Astrocyte (in vitro differentiated cells and primary cell): ENCODE measurements at places on chromosomes 7 and 10.

GRCh38 chr7:13236026-13236425 is 548.6 kb downstream of the ARL4A start:
- no peak for DNase-seq
- peaks cover 4% of the 10 kb centered on the region for H3K4me1 ChIP-seq
- H3K36me3 ChIP-seq: no peaks in the 10 kb centered on the region

GRCh38 chr7:3076700-3077099 is 33.0 kb upstream of the CARD11 start:
- no peaks in the 10 kb centered on the region for H3K4me1 ChIP-seq
- H3K36me3 ChIP-seq: no peaks in the 10 kb centered on the region
- no peak overlapping the region for H3K27ac ChIP-seq
- no peak for DNase-seq
- no peak overlapping the region for H3K4me3 ChIP-seq
- H3K27me3 ChIP-seq: no peaks in the 10 kb centered on the region

DNA sequence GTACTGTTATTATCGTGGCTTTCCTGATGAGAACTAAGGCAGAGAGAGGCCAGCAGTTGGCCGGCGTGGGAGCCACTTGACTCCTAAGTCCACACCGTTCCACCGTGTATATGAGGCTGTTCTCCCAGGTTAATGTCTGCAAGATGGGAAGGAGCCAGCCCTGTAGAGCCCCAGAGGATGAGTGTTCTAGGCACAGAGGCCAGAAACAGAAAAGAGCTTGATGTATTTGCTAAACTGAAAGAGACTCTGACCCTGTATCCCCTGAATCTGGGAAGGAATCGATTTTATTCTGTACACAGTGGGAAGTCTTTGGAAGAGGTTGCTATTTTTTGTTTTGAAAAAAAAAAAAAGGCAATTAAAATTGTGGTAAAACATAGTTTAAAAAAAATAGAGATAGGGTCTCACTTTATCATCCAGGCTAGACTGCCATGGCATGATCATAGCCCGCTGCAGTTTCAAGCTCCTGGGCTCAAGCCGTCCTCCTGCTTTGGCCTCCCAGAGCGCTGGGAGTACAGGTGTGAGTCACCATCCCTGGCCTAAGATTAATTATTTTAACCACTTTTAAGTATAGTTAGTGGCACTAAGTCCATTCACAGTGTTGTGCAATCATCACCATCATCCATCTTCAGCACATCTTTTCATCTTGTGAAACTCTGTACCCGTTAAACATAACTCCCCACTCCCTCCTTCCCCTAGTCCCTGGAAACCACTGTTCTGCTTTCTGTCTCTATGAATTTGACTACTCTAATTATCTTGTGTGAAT is 348.8 kb downstream of the SDK1 start:
- H3K4me1 ChIP-seq: no peaks in the 10 kb centered on the region
- H3K4me3 ChIP-seq: no peak overlapping the region
- H3K27me3 ChIP-seq: no peaks in the 10 kb centered on the region
- no peak overlapping the region for H3K27ac ChIP-seq
- DNase-seq: peak; percentile 72

GRCh38 chr7:158689488-158689887 is 15.1 kb downstream of the NCAPG2 start:
- H3K4me3 ChIP-seq: no peak overlapping the region
- H3K36me3 ChIP-seq: peaks cover 18% of the 10 kb centered on the region
- H3K4me1 ChIP-seq: peaks cover 6% of the 10 kb centered on the region
- DNase-seq: no peak

DNA sequence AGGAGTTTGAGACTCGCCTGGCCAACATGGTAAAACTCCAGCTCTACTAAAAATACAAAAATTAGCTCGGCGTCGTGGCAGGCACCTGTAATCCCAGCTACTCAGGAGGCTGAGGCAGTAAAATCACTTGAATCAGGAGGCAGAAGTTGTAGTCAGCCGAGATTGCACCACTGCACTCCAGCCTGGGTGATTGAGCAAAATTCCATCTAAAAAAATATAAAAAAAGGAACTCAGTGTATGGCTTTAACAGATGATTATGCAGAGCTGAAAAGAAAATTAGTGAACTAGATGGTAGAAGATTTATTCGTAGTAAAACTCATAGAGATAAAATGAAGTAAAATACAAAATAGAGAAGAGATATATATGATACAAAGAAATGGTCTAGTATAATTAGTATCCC is 12.6 kb upstream of the CNOT4 start:
- H3K4me1 ChIP-seq: no peaks in the 10 kb centered on the region
- no peaks in the 10 kb centered on the region for H3K36me3 ChIP-seq
- no peaks in the 10 kb centered on the region for H3K27me3 ChIP-seq
- no peak overlapping the region for H3K4me3 ChIP-seq
- DNase-seq: no peak
- no peak overlapping the region for H3K27ac ChIP-seq

DNA sequence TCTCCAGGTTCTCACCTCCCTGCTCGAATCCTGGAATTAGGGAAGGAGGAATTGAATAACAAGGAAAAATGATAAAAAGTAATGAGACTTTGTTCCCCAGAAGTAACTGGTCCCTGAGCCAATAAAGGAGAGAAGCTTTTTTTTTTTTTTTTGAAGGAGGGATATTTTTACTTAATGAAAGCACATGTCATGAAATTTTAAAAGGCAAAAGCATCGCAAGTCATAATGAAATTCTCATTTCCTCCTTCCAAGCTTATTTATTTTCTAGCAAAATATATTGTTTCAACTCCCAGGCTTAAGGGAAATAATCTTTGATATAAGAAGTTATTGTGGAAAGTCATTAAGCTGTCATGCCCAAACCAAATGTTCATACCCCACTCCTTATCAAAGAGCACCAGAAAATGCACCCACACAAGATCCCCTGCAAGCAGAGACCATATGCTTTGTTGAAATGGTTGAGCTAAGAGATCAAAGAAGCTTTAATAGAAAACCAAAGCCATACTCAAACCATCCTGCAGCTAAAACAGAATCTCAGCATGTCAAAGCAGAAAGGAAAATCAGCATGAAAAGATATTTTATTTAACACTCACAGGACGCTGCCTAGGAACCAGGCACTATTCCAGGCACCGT is 16.7 kb upstream of the ABCC2 start:
- peaks cover 4% of the 10 kb centered on the region for H3K4me1 ChIP-seq
- no peak overlapping the region for H3K27ac ChIP-seq
- no peaks in the 10 kb centered on the region for H3K27me3 ChIP-seq
- DNase-seq: no peak
- no peaks in the 10 kb centered on the region for H3K36me3 ChIP-seq

- no peaks in the 10 kb centered on the region for H3K36me3 ChIP-seq
- peak; percentile 56 for DNase-seq
- H3K27ac ChIP-seq: no peak overlapping the region
- H3K4me1 ChIP-seq: peaks cover 11% of the 10 kb centered on the region
- H3K4me3 ChIP-seq: no peak overlapping the region
- no peaks in the 10 kb centered on the region for H3K27me3 ChIP-seq
Observed at GRCh38 chr10:5958077-5958476, 19.3 kb downstream of the IL15RA start.

- H3K4me1 ChIP-seq: peaks cover 15% of the 10 kb centered on the region
- no peak for DNase-seq
- H3K27me3 ChIP-seq: no peaks in the 10 kb centered on the region
- H3K36me3 ChIP-seq: no peaks in the 10 kb centered on the region
- H3K27ac ChIP-seq: no peak overlapping the region
- no peak overlapping the region for H3K4me3 ChIP-seq
Observed at GRCh38 chr10:126503392-126504062, 115.2 kb upstream of the ADAM12 start.

DNA sequence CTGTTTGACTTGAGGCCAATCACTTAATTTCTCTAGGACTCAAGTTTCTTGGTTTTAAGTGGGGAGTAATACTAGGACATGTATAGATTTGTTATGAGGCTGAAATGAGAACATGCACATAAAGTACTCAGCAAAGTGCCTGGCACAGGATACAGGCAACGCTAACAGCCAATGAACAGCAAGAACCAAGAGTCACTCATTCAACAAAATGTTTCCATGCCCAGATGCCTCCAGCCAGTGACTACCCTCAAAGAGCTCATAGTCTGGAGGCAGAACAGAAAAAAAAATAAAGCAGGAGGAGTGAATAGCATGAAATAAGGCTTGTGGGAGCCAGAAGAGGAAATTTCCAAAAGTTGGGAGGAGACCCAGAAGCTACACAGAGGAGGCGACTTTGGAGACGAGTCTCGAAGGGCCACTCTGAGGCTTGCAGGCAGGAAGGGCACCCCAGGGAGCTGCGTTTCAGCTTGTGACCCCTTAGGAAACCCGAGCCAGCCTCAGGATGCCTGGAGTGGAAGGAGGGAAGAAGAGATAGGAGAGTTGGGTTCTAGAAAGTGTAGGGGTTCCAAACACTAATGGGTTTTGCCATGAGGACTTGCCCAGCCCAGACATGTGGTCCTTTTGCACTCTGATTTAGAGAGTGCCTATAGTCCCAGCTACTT is 70.0 kb downstream of the CXCL12 start:
- H3K4me3 ChIP-seq: no peak overlapping the region
- H3K27me3 ChIP-seq: no peaks in the 10 kb centered on the region
- H3K36me3 ChIP-seq: no peaks in the 10 kb centered on the region

- no peaks in the 10 kb centered on the region for H3K36me3 ChIP-seq
- H3K27me3 ChIP-seq: no peaks in the 10 kb centered on the region
- no peak for DNase-seq
Observed at GRCh38 chr7:138700857-138701536, at the start of gene SVOPL. SVOPL (minus strand) TSS chr7:138701362; CDS start chr7:138679045, 22,317 bp downstream.

DNA sequence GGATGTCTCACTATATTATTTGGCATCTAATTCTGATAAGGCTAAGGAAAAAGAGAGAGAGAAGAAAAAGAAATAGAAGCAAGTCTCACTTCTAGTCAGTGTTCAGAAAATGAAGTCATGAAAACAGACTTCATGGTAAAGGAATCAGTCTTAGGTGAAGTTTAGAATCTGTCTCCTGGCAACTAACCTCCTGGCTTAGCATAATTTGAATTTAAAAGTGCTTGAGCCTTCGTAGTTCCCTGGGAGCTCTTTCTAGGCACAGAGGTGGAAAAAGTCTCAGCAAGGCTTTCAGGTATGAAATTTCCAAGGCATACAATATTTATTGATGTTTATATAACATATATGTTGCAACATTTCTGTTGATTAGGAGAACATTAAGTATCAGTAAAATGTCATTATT is 10.4 kb downstream of the CHRM2 start:
- H3K4me3 ChIP-seq: no peak overlapping the region
- no peaks in the 10 kb centered on the region for H3K36me3 ChIP-seq
- H3K27ac ChIP-seq: no peak overlapping the region
- H3K27me3 ChIP-seq: no peaks in the 10 kb centered on the region
- DNase-seq: no peak
- no peaks in the 10 kb centered on the region for H3K4me1 ChIP-seq

DNA sequence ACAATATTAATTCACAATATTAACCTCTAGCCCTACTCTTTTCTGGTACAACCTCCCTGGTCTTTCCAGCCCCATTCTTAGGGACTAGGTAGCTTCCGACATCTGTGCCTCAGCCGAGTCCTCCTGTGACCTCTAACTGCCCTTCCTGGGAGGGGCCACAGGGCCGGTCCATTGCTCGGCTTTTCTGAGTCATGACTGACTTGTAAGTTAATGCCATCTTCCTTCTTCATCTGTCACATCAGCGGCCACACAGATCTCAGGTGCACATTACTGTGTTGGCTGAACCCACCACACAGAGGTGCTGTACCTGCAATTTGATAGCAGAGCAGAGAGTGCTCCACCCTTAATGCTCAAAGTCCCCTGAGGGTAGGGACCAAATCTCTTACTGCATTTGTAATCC is 4.1 kb upstream of the CPA4 start:
- H3K27me3 ChIP-seq: no peaks in the 10 kb centered on the region
- H3K27ac ChIP-seq: no peak overlapping the region
- H3K4me1 ChIP-seq: peaks cover 37% of the 10 kb centered on the region
- H3K4me3 ChIP-seq: no peak overlapping the region

GRCh38 chr7:129332254-129333035 is 101.8 kb upstream of the STRIP2 start:
- H3K4me3 ChIP-seq: no peak overlapping the region
- peak overlapping the region; percentile 65 for H3K27ac ChIP-seq
- H3K36me3 ChIP-seq: no peaks in the 10 kb centered on the region
- no peaks in the 10 kb centered on the region for H3K27me3 ChIP-seq
- DNase-seq: peak; percentile 60

- peaks cover 15% of the 10 kb centered on the region for H3K27me3 ChIP-seq
- no peak within 1 kb of the TSS for H3K27ac ChIP-seq
- DNase-seq: peak; percentile 10
- peaks cover 4% of the 10 kb centered on the region for H3K4me1 ChIP-seq
- H3K4me3 ChIP-seq: peak within 1 kb of the TSS; percentile 44
Observed at GRCh38 chr7:37448636-37449361, at the start of gene ELMO1. ELMO1 (minus strand) TSS chr7:37448864; CDS start chr7:37342690, 106,174 bp downstream.

- H3K27ac ChIP-seq: no peak overlapping the region
- no peak overlapping the region for H3K4me3 ChIP-seq
- DNase-seq: no peak
- no peaks in the 10 kb centered on the region for H3K4me1 ChIP-seq
- H3K36me3 ChIP-seq: no peaks in the 10 kb centered on the region
Observed at GRCh38 chr7:121795736-121796135, 77.2 kb upstream of the PTPRZ1 start.

DNA sequence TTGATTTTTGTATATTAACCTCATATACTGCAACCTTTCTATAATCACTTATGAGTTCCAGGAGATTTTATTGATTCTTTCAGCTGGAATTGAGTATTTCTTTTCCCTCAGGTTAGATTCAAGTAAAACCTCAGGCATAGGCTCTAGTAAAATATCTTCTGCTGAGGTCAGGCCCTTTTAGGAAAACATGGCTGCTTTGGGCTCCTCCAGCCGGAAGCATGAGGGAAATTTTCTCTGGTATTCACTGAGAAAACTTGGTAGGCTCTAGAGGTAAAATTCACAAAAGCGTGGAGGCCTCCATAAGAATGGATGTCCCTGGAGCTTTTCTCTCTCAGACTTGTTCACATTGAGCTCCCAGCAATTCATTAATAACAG is 56.7 kb downstream of the AKR1E2 start:
- DNase-seq: no peak
- H3K36me3 ChIP-seq: no peaks in the 10 kb centered on the region
- H3K27ac ChIP-seq: no peak overlapping the region
- H3K4me1 ChIP-seq: no peaks in the 10 kb centered on the region

DNA sequence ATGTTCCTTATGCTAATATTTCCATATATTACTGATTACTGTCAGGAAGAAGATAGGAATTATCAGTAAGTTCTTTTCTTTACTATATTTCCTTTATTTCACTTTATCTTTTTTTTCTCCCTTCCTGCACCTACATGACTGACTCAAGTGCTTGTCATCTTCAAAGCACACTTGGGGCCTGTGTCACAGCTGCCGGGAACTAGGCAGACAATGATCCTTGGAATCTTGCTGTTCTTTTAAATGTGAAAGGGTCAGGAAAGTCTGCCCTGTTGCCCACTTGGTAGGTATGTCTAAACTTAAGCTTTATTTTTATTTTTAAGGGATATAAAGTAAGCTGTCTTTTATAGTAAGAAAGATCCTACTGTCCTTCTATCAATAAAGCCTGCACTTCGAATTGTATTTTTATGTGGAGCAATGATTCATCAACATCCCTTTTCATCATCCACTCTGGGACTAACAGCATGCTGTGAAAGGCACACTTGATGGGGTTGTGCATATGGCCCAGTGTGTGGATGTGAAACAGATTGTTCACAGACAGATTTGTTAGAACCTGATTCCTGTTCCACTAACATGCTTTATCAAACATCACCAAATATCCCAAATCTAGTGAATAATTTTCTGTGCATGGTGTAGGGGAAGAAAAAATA is 556.9 kb downstream of the DNAJB9 start:
- no peaks in the 10 kb centered on the region for H3K4me1 ChIP-seq
- no peaks in the 10 kb centered on the region for H3K36me3 ChIP-seq
- no peak overlapping the region for H3K4me3 ChIP-seq
- no peak for DNase-seq
- H3K27ac ChIP-seq: no peak overlapping the region
